ENCODE measurements at places on chromosomes 7 and 10.

DNA sequence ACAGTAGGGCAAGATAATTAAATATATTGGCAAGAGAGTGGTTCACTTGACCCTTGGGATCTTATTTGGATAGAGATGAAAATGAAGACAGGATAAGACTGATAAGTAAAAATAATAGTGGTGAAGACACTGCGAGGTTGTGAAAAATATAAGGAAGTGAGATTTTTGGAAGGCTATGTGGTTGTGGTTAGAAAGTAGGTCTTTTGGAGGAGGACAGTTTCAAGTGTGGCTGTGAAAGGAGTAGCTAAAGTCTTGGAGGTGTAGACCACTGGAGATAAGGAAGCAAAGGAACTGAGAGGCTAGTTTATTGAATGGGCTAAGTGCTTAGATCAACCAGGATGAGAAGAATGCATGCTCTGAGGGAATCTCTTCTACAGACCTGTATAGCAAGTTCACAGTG lies 11.2 kb downstream of the MIOS start:
- peak; percentile 61 for DNase-seq

GRCh38 chr7:27303026-27303425 lies 60.4 kb downstream of the EVX1 start:
- DNase-seq: no peak

DNA sequence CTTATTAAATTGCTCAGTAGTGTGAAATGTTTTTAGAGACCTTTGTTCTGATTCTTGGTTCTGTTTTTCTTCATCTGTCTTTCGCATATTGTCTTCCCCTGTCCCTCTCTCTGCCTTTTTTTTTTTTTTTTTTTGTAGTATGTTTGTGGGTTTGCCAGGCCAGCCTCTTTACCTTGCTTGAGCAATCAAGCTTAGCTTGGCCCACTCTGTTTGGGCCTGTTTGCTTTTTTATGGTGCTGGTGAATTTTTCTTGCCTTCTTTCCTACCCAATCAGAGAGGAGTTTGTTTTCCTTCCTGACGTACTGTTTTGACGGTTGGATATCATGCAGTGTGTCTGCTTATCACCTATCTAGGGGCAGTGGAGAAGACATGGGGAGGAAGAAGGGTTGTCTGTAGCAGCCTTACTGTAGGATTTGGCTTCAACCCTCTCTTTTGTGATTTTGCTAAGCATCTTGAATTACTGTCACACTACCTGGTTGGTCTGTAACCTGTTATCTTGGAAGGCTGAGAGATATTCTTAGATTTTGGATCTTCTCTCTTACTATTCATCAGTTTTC lies 64.0 kb downstream of the BBS9 start:
- DNase-seq: no peak

DNA sequence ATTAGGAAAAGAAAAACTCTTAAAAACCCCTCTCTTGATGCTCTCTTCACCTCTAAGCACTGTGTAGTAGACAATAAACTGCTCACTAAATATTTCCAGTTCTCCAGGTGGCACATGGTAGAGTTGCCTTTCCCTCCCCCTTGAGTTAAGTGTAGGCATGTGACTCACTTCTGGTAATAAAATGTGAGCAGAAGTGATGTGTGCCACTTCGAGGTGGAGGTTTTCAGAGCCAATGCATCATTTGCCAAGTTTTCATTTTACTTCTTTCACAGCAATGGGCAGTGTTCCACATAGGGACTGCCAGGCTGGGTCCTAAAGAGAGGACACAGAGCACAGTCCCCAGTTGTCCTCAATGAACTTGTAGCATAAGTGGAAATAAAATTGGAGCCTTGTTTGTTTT lies 131.6 kb upstream of the NPY start:
- no peak for DNase-seq

DNA sequence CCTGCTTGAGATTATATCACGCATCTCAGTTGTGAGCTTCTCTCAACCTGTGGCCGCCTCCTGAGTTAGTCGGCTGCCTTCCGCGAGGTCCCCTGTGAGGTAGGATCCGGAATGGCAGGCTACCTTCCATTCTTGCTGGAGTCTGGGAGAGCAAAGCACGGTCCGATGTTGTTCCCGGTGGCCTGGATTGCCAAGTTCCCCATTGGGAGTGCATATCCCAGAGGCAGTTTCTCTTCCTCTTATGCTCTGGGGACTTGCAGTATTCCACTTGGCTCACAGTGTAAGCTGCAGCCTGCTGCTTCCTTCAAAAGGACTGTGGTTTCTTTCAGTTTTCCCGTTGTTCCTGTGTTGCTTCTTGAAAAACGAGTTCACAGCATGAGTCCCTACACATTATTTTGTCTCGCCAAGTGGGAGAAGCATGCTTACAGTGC lies 225.4 kb upstream of the ZWINT start:
- DNase-seq: no peak

- peak; percentile 73 for DNase-seq
Measured at GRCh38 chr10:70830164-70830563, 14.4 kb downstream of the SGPL1 start.

- DNase-seq: no peak
Measured at GRCh38 chr7:69684369-69685292, 86.4 kb downstream of the AUTS2 start.

DNA sequence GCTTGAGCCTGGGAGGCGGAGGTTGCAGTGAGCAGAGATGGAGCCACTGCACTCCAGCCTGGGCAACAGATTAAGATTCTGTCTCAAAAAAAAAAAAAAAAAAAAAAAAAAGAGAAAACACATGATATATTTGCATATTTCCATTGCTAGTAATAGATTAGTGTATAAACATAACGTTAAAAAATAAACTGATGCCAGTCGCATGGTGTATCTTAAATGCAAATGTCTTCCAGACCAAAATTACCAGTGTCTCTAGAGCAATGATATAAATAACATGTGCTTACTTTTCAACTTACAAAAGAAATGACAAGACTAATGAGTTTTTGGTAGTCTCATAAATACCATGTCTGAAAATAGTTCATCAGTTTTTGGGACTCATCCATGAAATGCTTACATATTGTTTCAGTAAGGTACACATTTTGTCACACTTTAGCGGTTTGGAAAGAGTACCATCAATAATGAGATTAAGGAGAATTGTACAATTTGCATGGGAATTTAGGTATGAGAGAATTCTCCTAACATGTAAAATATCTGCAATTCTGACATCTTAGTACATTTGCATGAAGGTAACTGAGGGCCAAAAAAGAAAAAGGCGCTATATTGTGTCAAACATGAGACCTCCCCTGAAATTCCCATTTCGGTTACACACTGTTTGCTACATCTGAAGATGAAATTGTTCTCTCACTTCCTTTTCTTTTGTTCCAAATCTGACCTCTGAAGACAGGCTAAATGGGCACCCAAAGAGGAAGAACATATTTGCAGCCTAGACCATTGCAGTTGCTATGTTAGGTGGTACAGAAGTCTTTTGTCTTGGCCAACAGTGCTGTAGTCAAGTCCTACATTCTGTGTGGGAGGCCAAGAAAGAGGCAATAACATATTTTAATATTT lies 51.5 kb upstream of the PIP4K2A start:
- DNase-seq: peak; percentile 21

- DNase-seq: no peak
Measured at GRCh38 chr7:55273186-55273980, 91.8 kb upstream of the LANCL2 start.

- no peak for DNase-seq
Measured at GRCh38 chr7:70354409-70355169, 756.3 kb downstream of the AUTS2 start.

- no peak for DNase-seq
Measured at GRCh38 chr10:95261926-95262325, 28.9 kb downstream of the PDLIM1 start.

DNA sequence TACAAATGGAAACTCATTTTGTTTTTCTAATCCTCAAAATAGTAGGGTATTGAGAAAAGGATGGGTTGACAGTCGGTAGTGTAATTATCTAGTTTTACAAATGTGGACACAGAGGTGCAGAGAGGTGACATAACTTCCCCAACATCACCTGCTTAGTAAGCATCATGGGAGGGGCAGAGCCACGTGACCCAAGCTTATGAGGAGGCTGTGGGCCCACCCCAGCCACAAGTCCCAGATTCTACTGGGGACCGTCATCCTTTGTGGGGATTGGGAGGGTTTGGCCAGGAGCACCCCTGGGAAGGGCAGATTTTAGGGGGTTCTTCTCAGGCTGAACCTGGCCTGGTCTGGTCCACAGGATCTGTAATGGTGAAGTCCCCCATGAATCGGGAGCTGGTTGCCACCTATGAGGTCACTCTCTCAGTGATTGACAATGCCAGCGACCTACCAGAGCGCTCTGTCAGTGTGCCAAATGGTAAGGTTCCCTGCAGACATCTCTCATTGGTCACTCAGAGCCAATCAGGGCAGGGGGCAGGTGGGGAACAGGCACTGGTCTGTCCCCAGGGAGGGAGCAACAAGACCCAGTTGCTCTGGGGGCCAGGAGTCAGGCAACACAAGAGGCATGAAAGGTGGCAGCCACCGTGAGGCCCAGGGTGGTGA lies 23.6 kb upstream of the VSIR start:
- no peak for DNase-seq

GRCh38 chr10:79282388-79282787 lies 64.9 kb upstream of the PPIF start:
- DNase-seq: no peak

DNA sequence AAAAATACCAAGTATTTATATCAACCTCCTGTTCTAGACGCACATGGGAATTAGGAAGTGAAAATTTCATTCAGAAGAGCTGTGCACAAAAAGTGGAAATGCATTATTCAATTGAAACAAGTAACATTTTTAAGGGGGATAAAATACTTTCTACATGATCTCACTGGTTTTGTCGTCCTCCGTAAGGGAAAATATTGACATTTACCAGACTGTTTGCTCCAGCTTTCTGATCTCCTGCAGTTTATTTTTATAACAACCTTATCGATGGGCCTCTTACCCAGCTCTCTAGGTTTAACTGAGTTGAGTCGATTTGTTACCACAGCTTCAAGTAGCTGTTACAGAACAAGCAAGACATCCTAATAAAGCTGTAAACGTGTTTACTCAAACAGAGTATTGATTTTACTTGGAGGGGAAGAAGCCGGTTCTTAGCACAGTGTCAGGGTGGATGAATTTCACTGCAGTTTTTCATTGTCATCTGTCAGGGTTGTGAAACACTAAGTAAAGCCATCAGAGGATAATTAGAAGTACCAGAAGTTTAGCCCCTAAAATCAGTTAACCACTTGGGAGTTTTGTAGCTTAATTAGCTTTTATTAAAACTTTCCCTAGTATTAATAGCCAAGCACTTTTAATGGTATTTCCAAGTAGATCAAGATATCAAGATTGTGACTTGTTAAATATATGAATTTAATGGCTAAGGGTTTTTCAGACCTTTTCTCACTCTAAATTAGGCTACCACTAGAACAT lies 142.6 kb upstream of the KAT6B start:
- no peak for DNase-seq

DNA sequence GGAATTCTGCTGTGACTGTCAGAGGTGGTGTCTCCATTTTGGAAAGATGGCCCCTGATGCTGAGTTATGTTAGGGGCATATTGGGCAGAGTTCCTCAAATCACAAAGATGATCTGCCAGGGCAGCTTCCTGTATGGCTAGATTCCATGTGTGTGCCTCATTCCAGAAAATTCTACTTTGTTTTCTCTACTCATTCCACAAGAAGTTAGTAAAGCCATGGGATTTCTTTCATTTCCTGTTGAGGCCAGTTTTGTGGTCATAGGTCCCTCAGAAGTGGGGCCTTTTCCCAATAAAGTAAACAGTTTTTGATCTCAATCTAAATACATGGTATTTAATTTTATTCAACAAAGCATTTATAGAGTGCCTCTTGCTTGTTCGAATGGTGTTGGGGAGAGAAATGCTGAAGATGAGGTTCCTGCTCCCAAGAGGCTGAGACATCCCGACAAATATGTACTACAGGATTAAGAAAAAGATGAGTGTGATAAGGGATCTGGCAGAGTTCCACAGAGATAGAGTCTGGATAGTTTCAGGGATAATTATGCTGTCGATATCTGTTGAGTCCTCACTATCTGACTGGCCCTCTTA lies 33.0 kb downstream of the MINDY4 start:
- DNase-seq: no peak
